GM20000 (cell line): ENCODE measurements at places on chromosomes 6 and 20.

DNA sequence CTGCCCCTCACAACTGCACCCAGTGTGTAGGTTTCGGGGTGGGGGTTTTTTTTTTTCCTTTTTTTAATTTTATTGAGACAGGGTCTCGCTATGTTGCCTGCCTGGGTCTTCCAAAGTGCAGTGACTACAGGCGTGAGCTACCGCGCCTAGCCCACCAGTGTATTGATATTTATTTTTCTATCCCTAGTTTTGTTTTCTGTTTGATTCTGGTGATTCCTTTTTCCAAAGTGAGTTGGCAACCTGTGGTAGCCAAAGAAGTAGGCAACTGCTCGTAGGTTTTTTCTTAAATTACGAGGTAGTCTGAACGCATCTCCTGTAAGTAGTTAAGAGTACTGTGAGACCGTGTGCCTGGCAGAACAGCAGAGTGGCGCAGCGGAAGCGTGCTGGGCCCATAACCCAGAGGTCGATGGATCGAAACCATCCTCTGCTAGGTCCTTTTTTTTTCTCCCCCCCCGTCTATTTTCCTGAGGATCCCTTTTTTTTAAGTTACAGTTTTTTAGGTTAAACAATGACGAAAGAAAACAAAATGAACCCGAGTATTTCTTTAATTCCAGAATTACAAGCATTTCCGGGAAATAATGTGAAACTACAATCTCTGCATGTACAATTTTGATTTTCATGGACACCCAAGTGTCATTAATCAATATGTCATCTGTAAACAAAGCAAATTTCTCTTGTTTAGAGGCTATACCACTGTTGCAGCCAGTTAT, 78.7 kb upstream of the BTN3A2 start:
- DNase-seq, result peak; percentile 22

DNA sequence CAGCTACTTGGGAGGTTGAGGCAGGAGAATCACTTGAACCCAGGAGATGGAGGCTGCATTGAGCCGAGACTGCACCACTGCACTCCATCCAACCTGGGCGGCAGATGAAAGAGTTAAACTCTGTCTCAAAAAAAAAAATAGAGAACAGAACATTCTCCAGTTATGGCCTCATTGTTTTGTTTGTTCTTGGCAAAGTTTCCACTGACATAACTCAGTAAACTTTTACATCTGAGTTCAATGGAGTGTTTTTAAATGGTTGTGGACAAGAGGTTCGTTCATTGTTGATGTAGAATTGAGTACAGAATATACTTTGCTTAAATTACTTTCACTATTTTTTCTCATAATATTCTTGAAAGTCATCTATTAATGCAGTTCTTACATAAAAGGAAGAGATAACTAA, 42.2 kb upstream of the IFNGR1 start:
- no peak for DNase-seq

DNA sequence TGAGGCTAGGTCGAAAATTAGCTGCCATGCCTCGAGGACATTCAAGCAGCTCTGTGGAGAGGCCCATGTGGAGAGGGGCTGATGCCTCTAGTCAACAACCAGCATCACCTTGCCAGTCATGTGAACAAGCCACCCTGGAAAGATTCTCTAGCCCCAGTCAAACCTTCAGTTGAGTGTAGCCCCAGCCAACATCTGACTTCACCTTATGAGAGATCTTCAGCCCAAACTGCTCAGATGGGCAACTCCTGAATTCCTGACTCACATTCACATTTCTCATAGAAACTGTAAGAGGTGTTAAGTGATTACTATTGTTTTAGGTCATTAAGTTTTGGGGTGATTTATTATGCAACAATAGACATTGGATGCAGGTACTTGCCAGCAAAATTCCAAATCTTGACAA, 44.9 kb downstream of the GJA10 start:
- no peak for DNase-seq

DNA sequence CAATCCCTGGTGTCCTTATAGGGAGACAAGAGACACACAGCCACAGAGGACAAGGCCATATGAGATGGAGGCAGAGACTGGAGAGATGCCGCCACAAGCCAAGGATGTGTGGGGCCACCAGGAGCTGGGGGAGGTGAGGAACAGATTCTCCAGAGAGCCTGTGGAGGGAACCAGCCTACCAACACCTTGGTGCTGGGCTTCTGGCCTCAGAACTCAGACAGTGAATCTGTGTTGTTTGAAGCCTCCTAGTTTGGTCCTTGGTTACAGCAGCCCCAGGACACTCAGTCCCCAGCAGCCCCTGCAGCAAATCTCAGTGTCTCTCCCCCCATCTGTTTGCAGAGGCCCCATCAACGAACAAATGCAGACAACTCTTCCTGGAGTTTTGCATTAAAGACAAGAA, 73.2 kb upstream of the BHLHE23 start:
- DNase-seq, result no peak

GRCh38 chr6:11714798-11715285, 63.8 kb downstream of the ADTRP start:
- no peak for DNase-seq

- DNase-seq, result no peak
These were observed 34.8 kb upstream of the RUNX2 start for GRCh38 chr6:45293306-45293705.

- no peak for DNase-seq
These were observed 103.2 kb downstream of the FBXO5 start for GRCh38 chr6:152879681-152880080.

DNA sequence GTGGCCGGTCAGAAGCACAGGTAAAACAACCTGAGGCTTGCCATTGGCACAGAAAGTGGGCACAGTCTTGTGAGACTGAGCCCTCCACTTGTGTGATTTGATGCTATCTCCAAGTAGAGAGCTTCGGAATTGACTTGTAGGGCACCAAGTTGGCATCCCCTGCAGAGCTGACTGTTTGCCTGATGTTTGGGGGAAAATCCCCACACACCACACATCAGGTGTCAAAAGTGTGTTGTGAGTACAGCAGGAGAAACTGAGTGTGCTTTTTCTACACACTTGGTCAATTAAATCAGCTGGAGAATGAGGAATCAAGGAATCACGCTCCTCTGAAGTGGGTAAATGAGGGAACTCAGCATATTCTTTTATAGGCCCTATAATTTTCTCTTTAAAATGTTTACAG, 989 bp downstream of the SERINC3 start:
- no peak for DNase-seq

GRCh38 chr6:18609715-18610114, 222.6 kb downstream of the RNF144B start:
- DNase-seq, result no peak

DNA sequence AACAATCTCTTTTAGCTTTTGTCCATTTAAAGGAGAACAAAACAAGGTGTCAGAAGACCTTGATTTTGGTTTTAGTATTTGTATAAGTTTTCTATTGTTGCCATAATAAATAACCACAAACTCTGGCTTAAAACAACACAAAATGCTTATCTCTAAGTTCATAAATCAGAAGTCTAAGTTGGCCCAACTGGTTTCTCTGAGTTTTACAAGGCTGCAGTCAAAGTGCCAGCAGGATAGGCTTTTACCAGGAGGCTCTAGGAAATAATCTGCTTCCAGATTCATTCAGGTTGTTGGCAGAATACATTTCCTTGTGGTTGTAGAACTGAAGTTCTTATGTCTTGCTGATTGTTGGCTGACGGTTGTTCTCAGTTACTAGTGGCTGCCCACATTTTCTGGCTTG, 147.2 kb upstream of the HMGCLL1 start:
- DNase-seq, result no peak
